ENCODE measurements at places on chromosomes 7 and 10.

DNA sequence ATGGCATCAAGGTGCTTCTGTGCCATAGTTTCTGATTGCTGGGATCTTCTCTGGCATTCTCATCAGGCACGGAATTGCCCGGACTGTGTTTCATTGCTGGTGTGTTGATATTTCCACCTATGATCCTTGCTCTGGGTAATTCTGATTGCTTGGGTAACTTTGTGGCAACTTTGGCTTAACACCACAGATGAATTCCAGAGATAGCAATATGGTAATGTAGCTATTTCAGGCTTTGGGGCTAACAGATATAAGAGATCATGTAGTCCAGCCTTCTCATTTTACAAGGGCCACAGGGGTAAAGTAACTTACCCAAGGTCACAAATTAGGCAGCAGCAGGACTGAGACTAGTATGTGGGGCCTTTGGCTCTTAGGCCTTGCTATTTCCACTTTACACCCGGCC is 53.9 kb upstream of the PLPP4 start:
- no peak for DNase-seq

DNA sequence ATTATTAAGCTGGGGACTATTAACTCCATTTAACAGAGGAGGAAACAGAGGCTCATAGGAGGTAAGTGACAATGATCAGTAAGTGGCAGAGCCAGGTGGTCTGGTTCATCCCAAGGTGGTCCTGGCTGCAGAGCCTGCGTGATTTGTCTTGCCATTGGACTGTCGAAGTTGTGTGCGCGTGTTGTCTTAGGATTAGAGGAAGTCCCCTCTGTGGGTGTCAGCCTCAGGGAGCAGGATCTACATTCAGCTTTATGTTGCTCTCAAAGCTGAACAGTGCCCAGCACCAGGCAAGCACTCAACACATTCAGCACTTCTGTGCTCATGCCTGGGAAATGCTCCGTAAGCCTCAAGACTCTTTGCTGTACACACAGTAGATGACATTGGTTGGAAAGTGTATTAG is 139.5 kb downstream of the HERPUD2 start:
- no peak for DNase-seq

GRCh38 chr10:3933733-3934132 is 148.7 kb upstream of the KLF6 start:
- DNase-seq: peak; percentile 3

- DNase-seq: no peak
Measured at GRCh38 chr10:126042354-126042753, 146.0 kb downstream of the FANK1 start.

- DNase-seq: no peak
Measured at GRCh38 chr7:119996634-119997033, 276.3 kb upstream of the KCND2 start.

GRCh38 chr7:95976369-95977060 is 204.2 kb downstream of the DYNC1I1 start:
- DNase-seq: no peak

- DNase-seq: no peak
Measured at GRCh38 chr7:157674027-157674714, 337.4 kb downstream of the DNAJB6 start.

- no peak for DNase-seq
Measured at GRCh38 chr7:74027683-74028320, at the start of gene ELN. Gene ELN, plus strand, starts transcription at chr7:74028173. Its CDS starts 15 bp downstream, at chr7:74028188.

GRCh38 chr10:123146894-123147634 is 872 bp upstream of the HMX2 start:
- DNase-seq: no peak

DNA sequence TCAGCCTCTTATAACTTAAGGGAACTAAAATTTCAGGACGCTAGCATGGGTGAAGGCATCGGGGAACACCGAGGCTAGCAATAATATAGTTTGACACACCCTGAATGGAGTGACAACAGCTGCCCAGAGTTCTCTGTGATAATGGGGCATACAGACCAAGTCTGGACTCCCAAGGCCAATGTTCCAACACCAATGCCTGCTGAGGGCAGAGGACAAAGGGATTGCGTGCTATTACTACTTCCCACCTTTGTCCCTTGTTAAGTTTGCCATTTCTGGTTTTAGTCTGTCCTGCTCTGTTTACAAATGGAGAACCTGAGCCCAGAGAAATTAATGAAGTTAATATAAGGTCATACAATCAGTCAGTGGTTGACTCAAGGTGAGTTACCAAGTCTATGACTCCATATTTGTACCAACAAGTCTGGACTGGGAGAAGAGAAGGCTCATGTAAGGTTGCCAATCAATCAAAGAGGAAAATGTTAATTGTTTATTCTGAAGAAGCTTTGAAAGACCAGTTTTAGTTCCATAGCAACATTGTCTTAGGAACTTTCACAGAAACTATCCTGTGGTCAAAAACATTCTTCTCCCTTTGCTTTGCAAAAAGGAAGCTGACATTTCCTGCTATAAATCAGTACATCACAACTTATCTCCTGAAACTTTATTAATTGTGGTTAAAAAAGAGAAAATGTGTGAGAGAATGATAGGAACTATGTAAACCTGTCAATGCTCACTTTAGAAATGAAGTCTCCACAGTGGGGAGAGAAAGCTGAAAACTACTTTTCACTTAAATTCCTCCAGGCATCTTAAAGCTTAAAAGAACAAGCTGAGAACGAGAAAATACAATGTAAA is 74.5 kb downstream of the CCDC6 start:
- DNase-seq: no peak

- DNase-seq: no peak
Measured at GRCh38 chr10:133235265-133235855, 2.3 kb upstream of the VENTX start.

- no peak for DNase-seq
Measured at GRCh38 chr7:89232-90019, 102.9 kb upstream of the FAM20C start.

DNA sequence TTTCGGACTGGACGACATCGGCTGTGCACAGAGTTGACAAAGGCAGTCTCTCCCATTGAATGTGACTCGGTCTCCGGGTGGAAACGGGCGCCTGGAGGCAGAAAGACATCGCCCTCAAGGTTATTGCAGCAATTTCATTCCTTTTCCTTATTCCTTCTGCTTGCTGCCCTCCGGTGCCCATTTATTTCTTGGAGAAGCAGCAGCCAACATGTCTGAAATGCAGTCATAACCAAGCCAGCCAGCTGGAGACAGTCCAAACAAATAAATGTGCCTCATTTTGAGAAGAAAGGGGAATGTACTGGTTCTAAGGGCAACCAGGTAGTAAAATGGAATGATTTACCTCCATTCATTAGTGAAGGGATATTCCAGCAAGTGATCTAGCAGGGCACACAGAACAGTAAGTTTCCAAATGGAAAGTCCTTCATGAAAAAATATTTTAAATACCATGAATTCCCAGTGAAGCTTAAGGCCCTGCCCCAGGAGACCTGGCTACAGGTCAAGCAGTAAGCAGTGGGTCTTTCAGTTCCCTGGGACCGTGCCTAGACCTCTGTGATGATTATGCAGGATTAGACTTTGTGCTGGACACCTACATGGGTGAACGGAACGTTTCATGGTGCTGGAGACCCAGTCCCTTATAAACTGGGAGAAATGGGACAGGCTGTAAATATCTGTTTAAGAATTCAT is 86.6 kb downstream of the ABLIM1 start:
- no peak for DNase-seq

- no peak for DNase-seq
Measured at GRCh38 chr7:28419716-28420115, 7.4 kb downstream of the CREB5 start.

- no peak for DNase-seq
Measured at GRCh38 chr7:157470017-157470322, 133.2 kb downstream of the DNAJB6 start.

- DNase-seq: no peak
Measured at GRCh38 chr7:83267141-83267631, 104.5 kb upstream of the PCLO start.

GRCh38 chr7:1977059-1977875 is 255.5 kb downstream of the MAD1L1 start:
- DNase-seq: no peak

DNA sequence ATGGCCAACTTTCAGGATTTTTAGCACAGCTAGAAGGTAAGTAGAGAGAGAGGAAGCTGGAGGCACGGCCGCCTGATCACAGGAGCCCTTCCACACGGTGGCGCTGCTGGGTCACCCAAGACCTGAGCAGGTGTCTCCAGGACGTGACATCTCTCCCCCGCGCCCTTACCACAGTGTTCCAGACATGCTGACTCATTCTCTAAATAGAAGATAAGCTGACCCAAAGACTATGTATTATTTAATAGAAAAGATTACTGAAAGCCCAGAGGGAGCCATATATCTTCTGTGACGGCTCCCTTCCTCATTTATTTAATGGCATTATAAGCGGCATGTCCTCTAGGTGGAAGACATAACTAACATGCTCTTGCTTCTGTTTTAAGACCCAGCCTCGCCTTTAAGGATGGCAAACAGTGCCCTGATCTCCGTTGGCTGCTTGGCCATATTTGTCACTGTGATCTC is 26.0 kb upstream of the MALSU1 start:
- DNase-seq: peak; percentile 98

DNA sequence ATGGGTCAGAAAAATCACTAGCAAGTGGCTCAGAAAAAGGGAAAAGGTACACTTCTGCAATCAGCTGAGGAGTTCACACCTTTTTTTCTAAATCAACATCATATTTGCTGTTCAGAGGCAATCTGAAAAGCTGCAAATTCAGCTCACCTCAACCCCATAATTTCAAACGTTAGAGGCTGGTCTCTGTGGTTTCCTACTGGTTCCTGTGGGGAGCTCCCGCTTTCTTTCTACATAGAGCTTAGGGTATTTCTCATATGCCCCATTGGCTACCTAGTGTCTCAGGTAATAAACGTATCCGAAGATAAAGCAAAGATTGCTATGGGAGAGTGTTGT is 5.2 kb upstream of the ZNF22 start:
- peak; percentile 76 for DNase-seq

GRCh38 chr10:124279882-124280281 is 138.8 kb downstream of the OAT start:
- no peak for DNase-seq

DNA sequence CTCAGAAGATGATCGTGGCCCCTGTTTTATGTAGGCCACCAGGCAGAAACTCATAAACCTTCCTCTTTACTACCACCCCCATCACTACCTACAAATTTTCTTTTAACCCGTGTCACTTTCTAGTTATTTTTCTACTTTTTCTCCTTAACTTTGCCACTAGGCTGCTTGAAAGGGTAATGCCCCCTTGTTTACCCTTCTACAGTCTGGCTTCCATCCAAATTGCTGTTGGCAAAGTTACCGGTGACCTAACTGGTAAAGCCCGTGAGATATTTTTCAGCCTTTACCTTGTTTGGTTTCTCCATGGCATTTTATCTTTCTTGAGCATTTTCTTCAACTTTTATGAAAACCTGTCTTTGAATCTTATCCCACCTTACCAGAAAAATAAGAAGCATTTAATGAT is 153.0 kb downstream of the WNT2 start:
- DNase-seq: no peak

DNA sequence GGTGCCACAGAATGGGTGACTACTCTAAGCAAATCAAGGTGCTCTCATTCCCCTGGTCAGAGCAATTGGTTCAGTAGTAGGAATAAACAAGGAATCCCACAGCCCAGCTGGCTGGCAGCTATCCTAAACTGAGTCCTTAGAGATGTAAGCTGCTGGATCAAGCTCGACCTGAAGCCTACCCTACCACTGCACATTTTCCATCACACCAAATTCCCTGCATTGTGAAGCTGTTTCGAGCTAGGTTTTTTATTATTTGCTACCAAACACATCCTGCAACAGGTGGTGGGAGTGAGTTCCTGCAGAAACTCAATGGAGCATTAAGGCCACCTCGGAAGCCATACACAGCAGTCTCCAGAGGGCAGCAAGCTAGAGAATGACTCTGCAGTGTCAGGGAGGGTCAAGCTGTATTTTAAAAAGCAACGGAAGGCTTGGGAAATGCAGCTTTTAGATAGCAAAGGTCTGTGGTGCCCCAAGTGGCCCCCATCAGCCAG is 33.7 kb upstream of the TNRC18 start:
- no peak for DNase-seq

DNA sequence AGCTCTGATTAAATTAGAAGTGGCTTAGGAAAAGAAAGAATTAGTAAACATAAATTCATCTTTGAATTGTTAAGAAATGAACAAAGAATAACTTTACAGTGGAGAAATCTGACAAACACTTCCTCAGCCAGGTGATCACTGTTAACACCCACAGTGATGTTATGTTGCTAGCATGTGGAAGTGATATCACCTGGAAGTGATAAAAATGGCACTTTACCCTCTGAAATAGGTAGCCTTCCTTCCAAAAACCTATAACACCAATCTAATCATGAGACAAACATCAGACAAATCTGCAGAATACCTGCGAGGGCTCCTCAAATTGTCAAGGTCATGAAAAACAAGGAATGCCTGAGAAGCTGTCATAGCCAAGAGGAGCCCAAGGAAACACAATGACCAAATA is 59.5 kb downstream of the SNX10 start:
- no peak for DNase-seq

GRCh38 chr7:70047891-70048448 is 449.7 kb downstream of the AUTS2 start:
- no peak for DNase-seq

DNA sequence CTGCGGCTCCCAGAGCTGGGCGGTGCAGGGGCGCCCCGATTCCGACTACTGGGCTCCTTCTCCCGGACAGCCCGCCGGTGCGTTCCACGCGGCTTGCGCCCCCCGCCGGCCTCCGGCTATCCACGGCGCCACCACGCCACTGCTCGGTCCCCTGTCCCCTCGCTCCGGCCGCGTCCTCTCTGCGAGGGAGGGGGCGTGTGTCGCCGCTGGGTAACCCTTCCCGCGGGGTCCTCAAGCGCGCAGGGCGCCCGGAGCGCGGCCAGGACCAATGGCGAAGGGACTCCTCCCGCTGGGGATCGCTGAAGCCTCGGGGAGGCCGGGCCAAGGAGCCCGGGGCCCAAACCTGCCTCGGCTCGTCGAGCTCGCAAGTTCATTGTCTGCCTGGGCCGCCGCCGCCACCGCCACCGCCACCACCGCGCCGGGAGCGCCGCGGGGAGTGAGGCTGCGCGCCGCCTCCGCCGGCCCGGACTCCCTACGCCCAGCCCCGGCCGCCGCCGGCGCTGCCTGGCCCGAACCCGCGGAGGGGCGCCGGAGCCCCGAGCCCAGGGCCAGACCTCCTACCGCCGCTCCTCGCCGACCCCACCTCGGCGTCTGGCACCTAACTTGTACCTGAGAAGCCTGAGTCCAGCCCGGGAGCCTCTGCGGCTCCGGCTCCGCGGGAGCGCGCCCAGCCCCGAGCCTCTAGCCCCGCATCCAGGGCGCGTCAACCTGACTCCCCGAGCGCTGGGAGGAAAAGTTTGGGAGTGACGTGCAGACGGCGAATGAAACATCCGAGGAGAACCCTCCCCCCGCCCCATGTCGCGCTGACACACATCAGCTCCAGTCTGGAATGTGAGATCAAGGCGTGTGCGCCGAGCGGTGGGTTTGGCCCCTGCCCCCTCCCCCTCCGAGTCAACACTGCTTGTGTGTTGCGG is at the start of gene CHST15:
CHST15 (minus strand) TSS at position 739 of the 914 bp plus-strand sequence. CDS start 47,386 bp downstream, outside the sequence.
- DNase-seq: peak; percentile 81

DNA sequence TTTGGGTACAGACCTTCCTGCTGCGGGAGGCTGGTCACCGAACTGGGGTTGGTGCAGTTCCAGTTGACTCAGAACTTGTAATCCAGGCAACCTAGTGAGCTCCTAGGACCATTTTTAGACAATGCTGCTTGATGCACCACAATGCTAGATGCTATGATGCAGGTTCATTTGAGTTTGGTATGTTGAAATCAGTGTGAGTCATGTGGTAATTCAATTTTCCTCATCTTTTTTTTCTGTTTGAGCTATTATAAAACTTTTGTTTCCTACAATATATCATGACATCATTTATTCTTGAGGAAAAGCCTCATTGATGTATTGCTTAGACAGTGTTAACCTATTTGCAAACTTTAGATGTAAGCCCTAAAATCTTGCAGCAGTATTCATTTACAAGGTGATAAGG is 40.9 kb upstream of the MTPN start:
- no peak for DNase-seq

All from RPMI8226 (cell line).